ENCODE measurements at places on chromosomes 12 and 14.

- DNase-seq = peak; percentile 67
These were observed 790 bp downstream of the GTF2A1 start for GRCh38 chr14:81219759-81220579.

GRCh38 chr14:50998612-50999011 is 54.3 kb upstream of the PYGL start:
- no peak for DNase-seq

GRCh38 chr14:71482671-71483070 is 449.6 kb upstream of the RGS6 start:
- no peak for DNase-seq

- no peak for DNase-seq
These were observed 105.4 kb downstream of the PAPLN start for GRCh38 chr14:73342670-73343069.

DNA sequence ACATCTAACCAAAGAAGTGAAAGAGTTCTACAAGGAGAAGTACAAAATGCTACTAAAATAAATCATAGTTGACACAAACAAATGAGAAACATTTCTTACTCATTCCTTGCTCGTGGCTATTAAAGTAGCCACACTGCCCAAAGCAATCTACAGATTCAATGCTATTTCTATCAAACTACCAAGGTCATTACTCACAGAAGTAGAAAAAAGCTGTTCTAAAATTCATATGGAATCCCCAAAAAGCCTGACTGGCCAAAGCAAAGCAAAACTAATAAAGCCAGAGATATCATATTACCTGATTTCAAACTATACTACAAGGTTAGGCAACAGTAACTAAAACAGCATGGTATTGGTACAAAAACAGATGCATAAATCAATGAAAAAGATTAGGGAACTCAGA is 305.6 kb downstream of the RPAP3 start:
- no peak for DNase-seq

DNA sequence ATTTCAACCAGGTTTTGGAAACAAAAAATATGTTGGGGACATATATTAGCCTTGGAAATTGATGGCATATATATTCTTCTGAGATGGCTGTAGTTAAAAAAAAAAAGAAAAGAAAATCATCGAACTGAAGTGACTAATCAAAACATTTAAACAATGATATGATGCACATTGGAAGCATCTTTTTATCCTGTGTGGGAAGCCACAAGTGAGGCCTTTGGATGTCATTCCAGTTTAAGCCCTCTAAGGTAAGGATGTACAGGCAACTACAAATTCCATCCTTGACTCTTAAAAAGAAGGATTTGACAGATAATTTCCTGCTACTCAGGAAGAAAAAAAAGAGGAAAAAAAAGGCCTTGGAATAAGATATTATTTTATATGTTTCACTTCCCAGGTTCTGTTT is 9.6 kb upstream of the PTPRB start:
- no peak for DNase-seq

DNA sequence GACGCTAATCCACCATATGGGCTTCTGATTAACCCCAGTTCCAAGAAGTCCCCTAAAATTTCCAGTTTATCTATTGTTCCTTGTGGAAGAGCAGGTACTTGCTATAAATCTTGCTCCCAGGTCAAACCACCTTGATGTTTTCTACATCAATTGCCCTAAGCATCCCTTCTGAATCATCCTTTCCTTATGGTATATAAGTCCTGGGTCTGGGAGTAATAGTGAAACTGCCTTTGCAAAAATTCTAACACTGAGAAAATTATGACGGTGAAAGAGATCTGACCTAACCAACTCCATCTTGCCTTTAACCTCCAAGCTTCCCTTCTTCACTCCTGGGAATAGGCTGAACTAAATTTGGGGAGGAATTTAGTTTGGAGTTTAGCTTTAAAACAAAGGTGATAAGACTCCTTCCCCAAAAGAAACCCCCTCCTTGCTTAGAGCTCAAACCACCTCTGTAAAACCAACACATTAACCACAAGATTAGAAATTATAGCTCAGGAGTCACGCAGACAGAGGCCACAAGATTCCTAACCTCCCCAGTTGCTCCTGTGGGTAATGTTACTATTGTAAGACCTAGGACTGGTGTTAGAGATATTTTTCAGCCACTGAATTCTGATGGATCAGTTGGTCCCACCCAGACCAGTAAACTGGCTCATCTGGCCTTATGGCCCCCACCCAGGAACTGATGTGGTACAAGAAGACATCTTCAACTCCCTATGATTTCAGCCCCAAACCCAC is 33.8 kb upstream of the DTX1 start:
- DNase-seq = no peak

DNA sequence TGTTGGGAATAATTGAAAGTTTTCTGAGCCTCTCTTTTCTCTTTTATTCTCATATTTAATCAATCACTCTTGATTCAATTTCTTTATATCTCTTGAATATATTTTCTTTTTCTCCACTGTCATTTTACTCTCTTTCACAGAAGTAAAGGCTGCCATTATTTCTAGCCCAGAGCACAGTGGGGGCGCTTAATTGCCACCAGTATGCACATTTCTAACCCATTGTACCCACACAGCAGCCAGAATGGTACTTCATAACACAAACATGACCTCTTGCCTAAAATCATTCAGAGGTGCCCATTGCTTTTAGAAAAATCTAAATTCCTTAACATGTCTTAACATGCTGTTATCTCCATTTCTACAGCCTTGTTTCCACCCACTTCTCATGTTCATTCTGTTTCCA is 190.2 kb upstream of the LMO3 start:
- no peak for DNase-seq

- no peak for DNase-seq
These were observed 102.5 kb downstream of the FGD4 start for GRCh38 chr12:32501835-32502333.

GRCh38 chr12:7005311-7005710 is 13.0 kb downstream of the LPCAT3 start:
- no peak for DNase-seq

GRCh38 chr14:21917699-21918436 is 244.2 kb upstream of the OR4E1 start:
- peak; percentile 84 for DNase-seq

GRCh38 chr14:58782011-58782410 is 144.2 kb downstream of the DACT1 start:
- no peak for DNase-seq

DNA sequence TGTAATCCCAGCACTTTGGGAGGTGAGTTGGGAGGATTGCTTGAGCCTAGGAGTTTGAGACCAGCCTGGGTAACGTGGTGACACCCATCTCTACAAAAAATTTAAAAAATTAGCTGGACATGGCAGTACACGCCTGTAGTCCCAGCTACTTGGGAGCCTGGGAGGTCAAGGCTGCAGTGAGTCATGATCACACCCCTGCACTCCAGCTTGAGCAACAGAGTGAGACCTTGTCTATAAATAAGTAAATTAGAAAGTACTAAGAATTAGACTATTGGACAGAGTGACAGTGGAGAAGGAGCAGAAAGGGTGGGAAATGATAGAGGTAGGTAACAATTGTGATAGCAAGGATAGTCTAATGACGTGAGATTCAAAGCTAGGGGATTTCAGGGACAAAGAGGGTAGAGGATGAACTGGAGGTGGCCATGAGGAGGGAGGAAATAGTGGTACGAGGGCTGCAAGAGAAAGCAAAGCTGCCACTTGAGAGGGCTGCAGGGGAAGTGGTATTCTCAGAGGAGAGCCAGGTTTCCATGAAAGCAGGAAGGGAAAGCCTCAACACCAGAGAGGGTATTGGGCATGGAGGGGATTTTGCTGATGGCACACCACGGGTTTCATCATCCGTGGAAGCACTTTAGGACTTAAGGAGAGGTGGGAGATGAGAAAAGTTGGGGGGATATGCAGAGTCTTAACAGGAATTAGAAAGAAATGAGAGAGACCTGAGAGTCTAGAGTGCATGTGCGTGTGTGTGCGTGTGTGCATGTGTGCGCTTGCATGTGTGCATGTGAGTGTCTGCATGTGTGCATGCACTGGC is 85.6 kb downstream of the SYNE2 start:
- DNase-seq = no peak

DNA sequence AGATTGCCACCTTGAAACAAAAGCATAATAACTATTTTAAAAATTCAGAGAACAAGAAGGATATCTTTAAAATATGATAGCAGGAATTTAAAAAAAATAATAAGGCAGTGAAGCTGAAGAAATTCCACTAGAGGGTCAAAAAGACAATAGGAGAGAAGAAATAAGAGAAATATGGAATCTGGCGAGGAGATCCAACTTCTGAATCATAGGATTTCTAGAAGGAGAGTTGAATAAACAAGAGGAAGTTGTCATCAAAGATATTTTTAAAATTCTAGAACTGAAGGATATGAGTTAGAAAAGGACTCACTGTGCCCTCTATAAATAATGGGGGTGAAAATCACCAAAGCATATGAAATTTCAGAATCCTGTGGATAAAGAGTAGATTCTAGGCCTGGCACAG is 26.8 kb upstream of the TOMM20L start:
- no peak for DNase-seq

GRCh38 chr14:97687944-97688630 is 890.9 kb downstream of the VRK1 start:
- DNase-seq = no peak

DNA sequence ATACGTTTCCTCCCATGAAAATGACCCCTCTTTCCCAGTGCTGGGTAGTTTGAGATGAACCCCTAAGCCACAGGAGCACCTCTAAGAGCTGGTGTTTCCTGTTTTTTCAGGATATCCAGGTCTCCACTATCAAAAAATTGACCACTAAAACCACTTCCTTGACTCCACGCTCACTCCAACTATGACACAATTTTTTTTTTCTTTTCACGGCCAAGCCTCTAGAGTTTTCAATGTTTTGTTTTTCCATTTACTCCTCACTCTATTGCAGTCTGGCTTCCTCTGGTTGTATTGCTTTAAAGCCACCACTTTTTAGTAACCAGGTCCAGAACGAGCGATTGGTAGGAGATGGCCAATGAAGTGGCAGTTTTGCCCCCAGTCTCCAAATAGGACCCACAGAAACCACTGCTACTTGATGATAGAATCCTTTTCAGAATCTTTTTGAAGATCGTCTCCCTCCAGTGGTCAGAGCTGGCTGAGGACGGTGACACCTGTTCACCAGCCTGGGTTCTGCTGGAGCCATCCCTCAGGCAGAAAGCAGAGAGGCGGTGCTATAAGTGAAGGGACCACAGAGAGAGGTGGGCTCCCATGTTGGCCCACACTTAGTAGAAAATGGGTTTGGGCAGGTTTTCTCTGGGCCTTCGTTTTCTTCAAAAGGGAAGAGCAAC is 454.4 kb downstream of the VRK1 start:
- peak; percentile 63 for DNase-seq

- DNase-seq = no peak
These were observed at the start of gene SH2B3 for GRCh38 chr12:111405859-111406473. Gene SH2B3, plus strand, starts transcription at chr12:111405923. Its CDS starts 12,223 bp downstream, at chr12:111418146.

- no peak for DNase-seq
These were observed 539.1 kb downstream of the LRFN5 start for GRCh38 chr14:42145766-42146165.

Measured in hematopoietic multipotent progenitor cell (in vitro differentiated cells).